ENCODE measurements at places on chromosomes 1 and 21. TPM values are rescaled to one million over a fixed set of nuclear protein-coding genes. Genes with fewer than 3 reads are reported as not detected.
A peak's percentile ranks its signal among the peaks of the same experiment; 100 is the strongest.

Gene GJA4
- polyA plus RNA-seq: 0.95 TPM

Gene CSF3R
- not detected for polyA plus RNA-seq

Gene EPHA2
- polyA plus RNA-seq: 8.5 TPM

Gene UBASH3A
- not detected for polyA plus RNA-seq

Gene SIKE1
- polyA plus RNA-seq: 96.3 TPM

Gene TSACC
- polyA plus RNA-seq: 9.8 TPM

Gene MPZ
- 4.0 TPM for polyA plus RNA-seq

Gene LYPD8
- polyA plus RNA-seq: not detected

Gene CA6
- polyA plus RNA-seq: not detected

DNA sequence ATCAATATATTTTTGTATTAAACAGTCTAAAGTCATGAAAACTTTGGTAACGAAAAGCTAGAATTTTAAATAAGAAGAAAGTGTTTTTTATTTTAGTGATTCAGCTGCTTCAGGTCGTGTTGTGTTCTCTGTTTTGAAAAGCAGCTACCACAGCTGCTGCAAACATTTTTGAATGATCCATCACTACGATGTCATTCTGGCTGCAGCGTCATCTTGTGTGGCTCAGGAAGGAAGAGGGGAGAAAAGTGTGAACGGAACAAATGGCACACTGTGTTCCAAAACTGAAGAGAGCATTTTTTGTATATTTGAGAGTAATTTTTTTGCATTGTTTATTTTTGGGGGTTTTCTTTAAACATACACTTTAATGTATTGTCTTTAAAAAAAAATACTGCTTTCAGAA lies 323.0 kb upstream of the ADGRL2 start:
- H3K4me3 ChIP-seq: no peak overlapping the region
- no peaks in the 10 kb centered on the region for H3K36me3 ChIP-seq
- no peaks in the 10 kb centered on the region for H3K4me1 ChIP-seq

- no peak overlapping the region for H3K27ac ChIP-seq
- no peaks in the 10 kb centered on the region for H3K27me3 ChIP-seq
- H3K36me3 ChIP-seq: no peaks in the 10 kb centered on the region
- H3K4me3 ChIP-seq: no peak overlapping the region
- no peak for DNase-seq
- peaks cover 7% of the 10 kb centered on the region for H3K4me1 ChIP-seq
These were observed 4.2 kb upstream of the PTPN22 start for GRCh38 chr1:113875714-113876113.

GRCh38 chr21:45129189-45129923 lies 55.0 kb downstream of the ADARB1 start:
- no peaks in the 10 kb centered on the region for H3K36me3 ChIP-seq
- H3K27me3 ChIP-seq: no peaks in the 10 kb centered on the region
- no peak overlapping the region for H3K27ac ChIP-seq

DNA sequence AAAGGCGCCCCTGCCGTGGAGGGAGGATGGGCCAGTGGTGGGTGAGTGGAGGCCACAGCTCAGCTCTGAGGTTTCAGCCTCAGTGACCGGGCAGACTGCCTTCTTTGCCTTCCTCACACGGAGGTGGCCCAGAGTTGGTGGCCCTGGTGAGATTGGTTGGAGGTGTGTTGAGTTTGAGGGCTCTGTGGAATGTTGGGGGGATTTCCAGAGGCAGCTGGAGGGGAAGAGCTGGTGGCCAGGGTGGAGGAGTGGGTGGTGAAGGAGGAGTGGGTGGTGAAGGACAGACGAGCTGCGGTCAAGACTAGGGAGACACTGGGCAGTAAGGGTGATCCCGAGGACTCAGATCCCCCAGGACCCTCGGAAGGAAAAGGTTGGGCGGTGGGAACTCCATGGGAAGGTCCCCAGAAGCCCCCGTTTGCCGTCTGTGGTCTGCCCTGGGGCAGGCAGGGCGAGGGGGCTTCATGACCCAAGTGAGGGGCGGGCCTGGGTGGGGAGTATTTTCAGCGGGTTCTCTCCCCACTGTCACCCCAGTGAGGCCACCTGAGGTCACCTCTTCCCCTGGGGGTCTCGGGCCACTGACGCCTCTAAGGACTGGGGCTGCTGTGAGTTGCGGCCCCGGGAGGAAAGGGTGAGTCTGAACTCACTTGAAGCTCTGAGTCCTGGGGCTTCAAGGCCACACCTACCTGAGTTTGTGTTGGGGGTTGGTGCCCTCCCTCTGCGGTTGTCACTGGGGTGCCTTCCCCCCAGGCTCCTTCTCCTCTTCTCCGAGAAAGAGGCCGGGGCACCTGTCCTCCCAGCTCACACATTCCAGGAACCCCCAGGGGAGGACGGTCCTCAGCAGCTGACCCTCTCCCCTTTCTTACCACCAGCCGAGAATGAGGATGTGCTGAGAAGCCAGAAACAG lies 22.7 kb upstream of the PIK3CD start:
- H3K27me3 ChIP-seq: peaks cover 4% of the 10 kb centered on the region
- no peaks in the 10 kb centered on the region for H3K36me3 ChIP-seq
- no peak overlapping the region for H3K27ac ChIP-seq
- H3K4me3 ChIP-seq: no peak overlapping the region
- no peaks in the 10 kb centered on the region for H3K4me1 ChIP-seq

- no peak overlapping the region for H3K27ac ChIP-seq
- no peaks in the 10 kb centered on the region for H3K4me1 ChIP-seq
- H3K27me3 ChIP-seq: no peaks in the 10 kb centered on the region
- DNase-seq: no peak
- no peaks in the 10 kb centered on the region for H3K36me3 ChIP-seq
These were observed 3.0 kb downstream of the DMRTB1 start for GRCh38 chr1:53462193-53462592.

GRCh38 chr1:97094247-97094972 lies 372.8 kb downstream of the PTBP2 start:
- no peaks in the 10 kb centered on the region for H3K36me3 ChIP-seq
- H3K4me3 ChIP-seq: no peak overlapping the region
- H3K4me1 ChIP-seq: peaks cover 5% of the 10 kb centered on the region

GRCh38 chr1:29388170-29388569 lies 151.8 kb downstream of the PTPRU start:
- no peaks in the 10 kb centered on the region for H3K27me3 ChIP-seq

GRCh38 chr1:41980827-41981653 lies 62.3 kb upstream of the HIVEP3 start:
- H3K4me3 ChIP-seq: no peak overlapping the region
- H3K36me3 ChIP-seq: no peaks in the 10 kb centered on the region
- H3K27me3 ChIP-seq: no peaks in the 10 kb centered on the region
- no peak overlapping the region for H3K27ac ChIP-seq

DNA sequence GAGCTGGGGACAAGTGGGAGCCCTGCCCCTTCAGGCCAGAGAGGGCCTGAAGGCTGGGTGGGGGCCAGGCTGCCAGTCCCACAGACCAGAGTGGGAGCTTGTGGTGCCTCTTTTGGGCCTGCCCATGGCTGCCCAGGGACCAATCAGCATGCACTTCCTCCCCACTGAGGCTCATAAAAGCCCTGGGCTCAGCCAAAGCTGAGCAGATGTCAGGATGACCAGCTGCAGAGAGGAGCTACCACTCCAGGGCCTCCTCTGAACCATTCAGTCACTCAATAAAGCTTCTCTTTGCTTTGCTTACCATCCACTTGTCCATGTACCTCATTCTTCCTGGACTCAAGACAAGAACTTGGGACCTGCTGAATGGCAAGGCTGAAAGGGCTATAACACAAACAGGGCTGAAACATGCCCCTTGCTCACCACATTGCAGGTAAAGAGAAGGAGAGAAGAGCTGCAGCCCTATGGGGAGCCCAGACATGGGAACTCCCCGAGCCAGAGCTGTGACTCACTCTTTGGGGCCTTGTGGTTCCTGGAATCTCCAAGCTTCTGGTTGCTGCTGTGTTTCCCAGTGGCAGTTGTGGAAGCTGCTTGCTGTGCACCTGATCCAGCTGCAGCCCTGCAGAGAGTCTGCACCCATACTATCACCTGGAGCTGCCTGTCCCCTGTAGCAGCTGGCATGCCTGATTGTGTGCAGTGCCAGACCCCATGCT lies 82.0 kb downstream of the OLFML3 start:
- 0 out of 2 replicates have a peak, but pooled peaks cover 3% of the 10 kb centered on the region for H3K27me3 ChIP-seq
- no peak overlapping the region for H3K4me3 ChIP-seq
- no peak for DNase-seq
- H3K36me3 ChIP-seq: peaks cover 8% of the 10 kb centered on the region

DNA sequence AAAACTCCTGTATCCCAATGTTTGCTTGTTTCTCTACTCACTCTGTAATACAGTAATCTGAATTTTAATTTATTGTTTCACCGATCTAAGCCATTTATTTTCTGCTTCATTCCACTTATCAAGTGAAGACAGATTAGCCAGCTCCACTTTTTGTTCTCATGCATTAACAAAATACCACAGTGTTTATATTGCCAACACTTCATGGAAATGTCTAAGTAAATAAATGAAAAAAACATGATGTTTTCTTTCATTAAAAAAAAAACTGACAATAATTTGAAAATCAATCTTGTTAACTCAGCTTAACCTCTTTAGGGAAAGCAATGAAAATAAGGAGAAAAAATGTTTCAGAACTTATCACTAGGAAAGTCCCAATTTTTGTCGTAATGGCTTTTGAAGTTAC lies 11.5 kb downstream of the ARHGAP29 start:
- no peaks in the 10 kb centered on the region for H3K27me3 ChIP-seq
- DNase-seq: no peak
- H3K36me3 ChIP-seq: no peaks in the 10 kb centered on the region
- H3K27ac ChIP-seq: no peak overlapping the region

- no peaks in the 10 kb centered on the region for H3K27me3 ChIP-seq
- no peak overlapping the region for H3K4me3 ChIP-seq
- peaks cover 31% of the 10 kb centered on the region for H3K4me1 ChIP-seq
- H3K36me3 ChIP-seq: 0 out of 2 replicates have a peak, but pooled peaks cover 9% of the 10 kb centered on the region
These were observed 44.1 kb downstream of the OLFML3 start for GRCh38 chr1:114023377-114023776.

DNA sequence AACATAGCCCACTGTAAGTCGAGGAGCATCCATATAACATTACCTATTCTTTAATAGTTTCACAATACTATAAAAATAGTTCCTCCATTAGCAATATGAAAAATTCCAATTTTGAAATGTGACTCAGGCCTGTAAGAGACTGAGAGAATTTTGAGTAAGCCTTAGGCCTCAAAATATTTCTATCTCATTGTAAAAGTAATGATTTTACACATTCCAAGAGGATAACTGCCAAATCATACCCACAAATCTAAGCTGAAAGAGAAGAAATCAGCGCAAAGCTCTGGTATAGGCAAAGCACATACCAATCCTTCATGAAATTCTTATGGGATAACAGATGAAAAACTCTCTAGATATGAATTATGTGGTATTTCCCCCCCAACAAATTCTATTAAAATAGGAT lies 144.1 kb downstream of the CDC42BPA start:
- no peaks in the 10 kb centered on the region for H3K27me3 ChIP-seq
- H3K27ac ChIP-seq: no peak overlapping the region
- DNase-seq: no peak
- no peaks in the 10 kb centered on the region for H3K4me1 ChIP-seq
- H3K36me3 ChIP-seq: no peaks in the 10 kb centered on the region

DNA sequence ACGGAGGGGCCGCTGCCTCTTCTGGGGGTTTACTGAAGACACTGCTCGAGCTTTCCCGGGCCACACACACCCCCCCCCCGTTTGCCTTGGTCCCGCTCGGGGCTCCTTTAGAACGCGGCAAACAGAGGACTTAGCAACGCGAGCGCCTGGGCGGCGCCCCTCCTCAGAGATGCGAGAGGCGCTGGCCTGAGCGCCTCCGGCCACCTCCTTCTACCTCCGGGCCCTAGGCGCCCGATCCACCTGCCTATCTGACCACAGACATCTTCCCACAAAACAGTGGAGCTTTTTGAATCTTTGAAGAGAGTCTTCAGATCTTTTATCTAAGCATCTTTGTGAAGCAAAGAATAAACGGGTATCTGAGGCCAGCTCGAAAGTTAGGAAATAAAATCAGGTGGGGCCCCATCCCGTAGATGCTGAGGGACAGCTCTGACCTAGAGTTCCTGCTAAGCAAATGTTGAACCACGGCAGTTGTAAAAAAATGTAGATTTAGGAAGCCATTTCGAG lies 436 bp upstream of the TTLL7 start:
- peaks cover 58% of the 10 kb centered on the region for H3K27me3 ChIP-seq
- peak; percentile 88 for DNase-seq
- H3K36me3 ChIP-seq: no peaks in the 10 kb centered on the region
- H3K27ac ChIP-seq: no peak overlapping the region
- peaks cover 10% of the 10 kb centered on the region for H3K4me1 ChIP-seq

- peaks cover 32% of the 10 kb centered on the region for H3K4me1 ChIP-seq
- peaks cover 96% of the 10 kb centered on the region for H3K27me3 ChIP-seq
- no peaks in the 10 kb centered on the region for H3K36me3 ChIP-seq
These were observed 8.3 kb downstream of the CDKN2C start for GRCh38 chr1:50978144-50978851.

DNA sequence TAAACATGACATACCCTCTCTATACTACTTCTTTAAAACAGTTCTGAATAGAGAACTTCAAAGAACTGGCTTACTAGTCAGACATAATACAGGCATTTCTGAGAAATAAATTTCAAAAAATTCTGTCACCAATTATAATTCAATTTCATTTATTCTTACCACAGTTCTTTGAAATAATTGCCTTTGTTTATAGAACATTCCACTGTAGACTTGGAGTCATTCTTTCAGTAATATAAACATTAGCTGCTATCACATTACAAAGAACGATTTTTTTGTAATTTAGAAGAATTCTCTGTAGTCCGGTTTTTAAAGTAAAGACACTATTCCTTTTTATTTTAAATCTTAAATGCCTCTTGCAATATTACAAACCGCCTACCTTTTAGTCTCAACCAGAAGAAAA lies 146.4 kb upstream of the COL11A1 start:
- H3K4me3 ChIP-seq: no peak overlapping the region
- no peaks in the 10 kb centered on the region for H3K27me3 ChIP-seq
- peaks cover 4% of the 10 kb centered on the region for H3K4me1 ChIP-seq
- no peaks in the 10 kb centered on the region for H3K36me3 ChIP-seq
- DNase-seq: no peak

GRCh38 chr1:78146205-78146771 lies 100.5 kb downstream of the GIPC2 start:
- H3K4me3 ChIP-seq: no peak overlapping the region
- no peak for DNase-seq
- H3K27me3 ChIP-seq: no peaks in the 10 kb centered on the region
- no peaks in the 10 kb centered on the region for H3K4me1 ChIP-seq
- H3K36me3 ChIP-seq: no peaks in the 10 kb centered on the region
- no peak overlapping the region for H3K27ac ChIP-seq

DNA sequence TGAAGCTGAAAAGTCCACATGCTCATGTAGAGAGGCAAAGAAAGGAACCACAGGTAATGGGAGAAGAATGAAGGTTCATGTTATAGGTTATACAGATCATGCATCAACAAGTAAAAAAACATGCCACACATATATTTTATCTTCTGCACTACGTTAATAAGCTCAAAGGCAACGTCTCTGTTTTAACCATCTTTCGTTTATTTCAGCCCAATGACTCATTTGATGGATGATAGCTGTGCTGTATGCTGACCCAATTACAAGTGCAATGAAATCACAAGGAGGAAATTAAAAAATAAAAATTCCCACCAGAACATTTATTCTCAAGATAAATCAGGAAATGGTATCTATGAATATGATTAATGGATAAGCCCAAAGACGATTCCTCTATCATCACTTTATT lies 24.6 kb downstream of the XCL1 start:
- DNase-seq: no peak
- H3K4me3 ChIP-seq: no peak overlapping the region
- no peaks in the 10 kb centered on the region for H3K27me3 ChIP-seq
- no peaks in the 10 kb centered on the region for H3K36me3 ChIP-seq
- no peaks in the 10 kb centered on the region for H3K4me1 ChIP-seq

- no peaks in the 10 kb centered on the region for H3K4me1 ChIP-seq
- no peak overlapping the region for H3K27ac ChIP-seq
- no peak for DNase-seq
- H3K36me3 ChIP-seq: no peaks in the 10 kb centered on the region
These were observed 33.0 kb downstream of the PRSS38 start for GRCh38 chr1:227848430-227848932.
